ENCODE measurements at places on chromosomes 6 and 20.

- no peak for DNase-seq
Measured at GRCh38 chr6:170437719-170438401, 115.2 kb downstream of the PSMB1 start.

DNA sequence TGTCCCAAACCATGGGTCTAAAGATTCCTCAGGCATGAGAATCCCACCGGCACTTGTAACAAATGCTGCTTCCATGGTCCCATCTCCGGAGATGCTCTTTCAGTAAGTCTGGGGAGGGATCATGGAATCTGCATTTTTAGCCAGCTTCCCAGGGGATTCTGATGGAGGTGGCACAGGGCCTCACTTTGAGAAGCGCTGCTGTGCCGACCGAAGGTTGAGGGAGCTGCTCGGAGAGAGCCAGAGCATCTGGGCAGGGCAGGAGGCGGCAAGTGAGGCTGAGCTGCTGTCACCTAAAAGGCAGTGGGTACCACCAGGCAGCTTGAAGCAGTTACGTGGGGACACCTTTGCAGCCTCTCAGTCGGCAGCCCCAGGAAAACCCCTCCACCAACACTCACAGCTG lies 100.2 kb upstream of the CDYL start:
- no peak for DNase-seq

DNA sequence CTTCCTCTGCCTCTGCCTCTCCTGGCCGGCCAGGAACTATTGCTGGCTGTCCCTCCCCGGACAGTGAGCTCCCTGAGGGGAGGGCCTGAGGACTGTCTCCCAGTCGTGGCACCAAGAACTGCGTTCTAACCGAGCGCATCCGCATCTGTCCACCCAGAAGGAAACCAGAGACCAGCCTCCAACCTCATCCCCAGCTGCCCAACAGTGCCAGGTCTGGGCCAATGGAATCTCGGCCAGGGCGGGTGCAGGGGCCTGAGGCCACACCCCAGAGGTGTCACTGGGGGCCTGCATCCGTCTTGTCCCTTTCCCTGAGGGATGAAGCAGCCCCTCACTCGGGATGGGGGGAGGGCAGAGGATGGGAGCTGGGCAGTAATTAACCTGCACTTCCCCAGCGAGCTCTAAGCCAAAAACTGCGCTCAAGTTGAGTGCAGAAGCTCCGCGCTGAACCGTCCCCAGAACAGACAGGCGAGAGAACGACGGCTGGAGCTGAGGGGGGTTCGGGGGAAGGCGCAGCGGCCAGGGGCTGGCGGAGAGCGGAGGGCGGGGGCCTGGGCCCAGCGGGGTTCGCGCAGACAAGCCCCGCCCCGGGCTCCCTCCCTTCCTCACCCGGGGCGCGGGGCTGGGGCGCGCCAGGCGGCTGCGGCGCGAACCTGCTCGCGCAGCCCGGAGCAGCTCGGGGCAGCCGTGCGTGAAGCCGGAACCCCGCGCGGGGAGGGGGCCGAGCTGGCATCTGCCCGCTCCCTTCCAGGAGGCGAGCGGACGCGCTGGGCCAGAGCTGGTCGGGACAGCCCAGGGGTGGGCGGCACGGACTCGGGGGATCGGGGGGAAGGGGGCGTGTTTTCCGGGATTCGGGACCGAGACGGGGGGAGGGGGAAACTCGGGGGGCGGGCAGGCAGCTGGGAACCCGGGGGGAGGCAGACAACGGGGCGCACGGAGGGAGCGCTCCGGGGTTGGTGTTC lies 1.4 kb downstream of the TFEB start:
- peak; percentile 59 for DNase-seq

GRCh38 chr20:40080041-40080652 lies 608.9 kb downstream of the MAFB start:
- DNase-seq: no peak

DNA sequence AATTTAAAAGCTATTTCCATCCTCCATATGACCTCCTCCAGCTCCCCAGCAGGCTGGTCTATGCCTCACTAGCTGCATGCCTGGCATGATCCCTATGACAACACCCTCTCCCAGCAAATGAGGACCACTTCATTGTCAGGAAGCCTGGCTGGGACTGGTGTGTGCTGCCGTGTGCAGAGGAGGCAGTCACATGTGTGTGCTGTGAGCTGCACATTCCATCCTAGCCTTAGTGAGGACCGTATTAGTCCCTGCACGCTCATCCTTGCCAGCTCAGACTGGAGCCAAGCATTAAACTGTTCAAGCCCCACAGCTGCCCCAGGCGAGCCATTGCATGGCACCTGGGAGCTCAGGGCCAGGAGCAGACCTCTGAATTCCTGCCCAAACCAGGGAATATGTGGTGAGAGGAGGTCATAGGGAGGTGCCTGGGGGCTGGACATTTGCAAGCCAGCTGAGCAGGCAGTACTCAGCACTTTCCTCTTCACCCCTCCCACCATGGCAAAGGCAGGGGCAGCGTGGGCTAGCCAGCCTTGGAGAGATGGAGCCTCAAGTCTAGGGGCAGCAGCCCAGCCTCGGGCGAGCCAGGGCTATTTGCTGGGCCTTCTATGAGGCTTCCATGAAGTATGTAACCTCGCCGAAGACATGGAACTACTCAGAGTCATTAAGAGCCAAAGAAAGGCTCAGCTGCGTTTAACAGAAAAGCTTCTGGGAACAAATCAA lies 8.7 kb upstream of the CCN5 start:
- no peak for DNase-seq

- no peak for DNase-seq
Measured at GRCh38 chr6:132527791-132528190, 10.3 kb upstream of the TAAR9 start.

- no peak for DNase-seq
Measured at GRCh38 chr6:63713332-63713731, 77.7 kb downstream of the PHF3 start.

- DNase-seq: no peak
Measured at GRCh38 chr6:143731789-143732188, 54.0 kb downstream of the PHACTR2 start.

DNA sequence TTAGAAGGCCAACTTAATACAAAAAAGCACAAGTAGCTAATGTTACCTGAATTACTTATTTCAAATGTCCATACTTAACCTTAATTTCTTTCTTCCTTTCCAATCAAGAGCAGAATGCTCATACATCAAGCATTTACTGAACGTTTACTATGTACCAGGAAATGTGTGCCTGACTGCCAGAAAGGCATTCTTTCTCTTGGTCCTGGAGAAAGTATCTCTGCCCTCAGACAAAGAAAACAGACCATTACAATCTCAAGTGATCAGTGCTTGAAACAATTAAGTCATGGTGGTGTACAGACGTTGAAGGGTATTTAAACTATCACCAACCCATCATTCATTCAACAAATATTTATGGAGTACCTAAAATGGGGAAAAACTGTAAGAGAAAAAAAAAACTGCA lies 26.4 kb downstream of the CSNK2A1 start:
- no peak for DNase-seq

GRCh38 chr20:51119914-51120313 lies 97.0 kb upstream of the KCNG1 start:
- DNase-seq: no peak

- peak; percentile 26 for DNase-seq
Measured at GRCh38 chr20:22686097-22686496, 101.7 kb upstream of the FOXA2 start.

GRCh38 chr20:36090223-36090622 lies 64.3 kb upstream of the EPB41L1 start:
- DNase-seq: no peak

GRCh38 chr6:144372611-144373594 lies 87.8 kb downstream of the UTRN start:
- no peak for DNase-seq

DNA sequence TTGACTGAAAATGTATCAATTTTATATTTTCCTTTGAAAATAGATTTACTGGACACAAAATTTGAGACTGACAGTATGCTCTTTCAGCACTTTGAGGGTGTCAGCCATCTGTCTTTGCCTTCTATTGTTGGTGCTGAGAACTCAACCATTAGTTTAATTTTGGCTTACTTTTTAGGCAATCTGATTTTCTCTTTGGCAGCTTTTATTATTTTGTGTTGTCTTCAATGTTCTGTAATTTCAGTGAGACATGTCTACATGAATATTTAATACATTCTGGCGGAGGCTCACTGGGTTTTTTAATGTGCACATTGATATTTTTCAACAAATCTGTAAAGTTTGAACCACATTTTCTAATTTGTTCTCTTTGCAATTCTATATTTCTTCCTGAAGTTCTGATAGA lies 648.6 kb downstream of the C6orf118 start:
- DNase-seq: no peak

- DNase-seq: no peak
Measured at GRCh38 chr6:33279257-33279695, 2.4 kb downstream of the B3GALT4 start.

- DNase-seq: no peak
Measured at GRCh38 chr20:3390759-3391425, 16.6 kb downstream of the DNAAF9 start.

GRCh38 chr6:137403855-137404254 lies 90.3 kb downstream of the OLIG3 start:
- DNase-seq: no peak

DNA sequence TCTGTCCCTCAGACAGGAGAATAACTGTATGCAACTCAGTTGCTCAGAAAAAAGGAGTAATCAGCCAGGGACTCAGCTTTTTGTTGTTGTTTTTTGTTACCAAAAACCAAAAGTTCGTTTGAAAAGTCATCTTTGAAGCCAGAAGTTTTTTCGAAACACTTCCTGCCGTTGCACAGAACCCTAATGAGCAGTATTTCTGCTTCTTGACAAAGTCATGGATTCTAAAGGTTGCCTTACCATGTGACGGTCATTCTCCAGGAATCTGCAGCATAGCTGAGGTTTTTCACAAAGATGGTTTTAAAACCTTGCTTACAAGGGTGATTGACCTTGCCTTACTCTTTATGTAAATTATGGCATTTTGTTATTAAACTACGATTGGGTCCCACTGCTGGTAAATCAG lies 1.9 kb downstream of the RAB32 start:
- DNase-seq: no peak

DNA sequence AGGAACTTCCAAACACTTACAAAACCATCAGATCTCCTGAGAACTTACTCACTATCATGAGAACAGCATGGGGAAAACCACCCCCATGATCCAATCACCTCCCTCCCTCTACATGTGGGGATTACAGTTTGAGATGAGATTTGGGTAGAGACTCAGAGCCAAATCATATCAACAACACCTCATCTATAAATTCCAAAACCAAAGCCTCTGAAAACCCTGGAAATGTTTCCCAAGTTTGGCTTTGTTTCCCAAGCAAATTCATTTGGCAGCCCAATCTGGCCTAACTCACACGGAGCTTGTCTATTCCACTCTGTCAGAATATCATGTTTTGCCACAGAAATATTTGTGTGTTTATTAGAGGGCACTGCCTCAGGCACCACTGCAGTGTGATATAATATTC lies 142.6 kb downstream of the COL9A1 start:
- DNase-seq: no peak

- DNase-seq: no peak
Measured at GRCh38 chr6:169185011-169185521, 68.6 kb downstream of the THBS2 start.

DNA sequence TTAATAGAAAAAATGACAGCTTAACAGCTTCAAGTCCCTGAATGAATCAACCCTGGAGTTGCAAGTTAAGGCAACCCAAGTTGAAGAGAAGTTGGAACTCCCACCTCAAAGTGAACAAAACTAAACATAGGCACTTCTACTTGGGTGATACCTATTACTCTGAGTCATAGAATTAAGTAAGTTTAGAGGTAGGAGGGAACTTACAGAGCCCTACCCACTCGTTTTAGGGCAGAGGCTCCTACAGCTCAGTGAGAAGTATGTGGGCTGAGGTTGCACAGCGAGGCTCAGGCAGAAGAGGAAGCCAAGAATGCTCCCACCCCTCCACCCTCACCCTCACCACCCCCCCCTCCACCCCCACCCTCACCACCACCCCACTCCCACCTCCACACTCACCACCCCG lies 42.2 kb downstream of the NFATC2 start:
- no peak for DNase-seq

All from substantia nigra (tissue), 51 donors.